ENCODE measurements at places on chromosomes 2 and 18.

GRCh38 chr2:1676091-1676912 lies 68.0 kb downstream of the PXDN start:
- no peak for DNase-seq

DNA sequence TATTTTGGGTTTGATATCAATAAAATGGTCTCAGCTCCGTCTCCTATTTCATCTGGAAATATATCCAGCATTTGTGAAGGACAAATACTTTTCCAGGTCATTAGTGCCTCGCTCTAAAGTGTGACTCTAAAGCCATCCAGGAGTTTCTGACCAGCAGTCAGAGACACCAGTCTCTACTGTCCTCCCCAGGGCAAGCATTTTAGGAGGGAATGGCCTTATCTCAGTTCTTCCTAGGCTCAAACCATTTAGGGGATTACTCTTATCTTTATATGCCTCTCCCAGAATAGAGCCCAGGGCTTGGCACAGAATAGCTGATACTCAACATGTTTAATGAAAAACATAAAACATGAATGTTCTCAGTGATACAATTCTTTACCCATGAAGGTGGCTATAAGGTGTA lies 187.6 kb downstream of the NAPG start:
- no peak for DNase-seq

GRCh38 chr2:27086090-27086723 lies 365 bp upstream of the KHK start:
- DNase-seq, result peak; percentile 95

- DNase-seq, result no peak
Observed at GRCh38 chr2:72920318-72921087, 3.2 kb downstream of the EMX1 start.

- DNase-seq, result no peak
Observed at GRCh38 chr2:160379399-160379798, 114.2 kb downstream of the RBMS1 start.

- DNase-seq, result no peak
Observed at GRCh38 chr2:113176696-113177355, 3.1 kb downstream of the PSD4 start.

DNA sequence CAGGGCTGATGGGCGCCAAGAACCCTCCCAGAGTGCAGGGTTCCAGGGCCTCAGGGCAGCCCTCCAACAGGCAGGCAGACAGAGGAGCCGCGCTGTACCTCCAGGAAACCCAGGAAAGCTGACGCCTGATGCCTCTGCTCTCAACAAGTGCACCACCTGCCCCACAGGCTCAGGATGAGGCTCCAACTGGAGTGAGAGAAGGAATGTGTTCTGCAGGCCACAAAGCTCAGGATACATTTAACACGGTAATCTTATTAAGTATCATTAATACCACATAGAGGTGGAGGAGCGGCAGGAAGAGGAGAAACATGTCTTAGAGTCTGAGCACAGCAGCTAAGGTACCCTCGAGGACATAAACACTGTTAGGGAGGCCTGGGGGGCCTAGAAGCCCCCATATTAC lies 155.9 kb upstream of the CAPN13 start:
- no peak for DNase-seq

DNA sequence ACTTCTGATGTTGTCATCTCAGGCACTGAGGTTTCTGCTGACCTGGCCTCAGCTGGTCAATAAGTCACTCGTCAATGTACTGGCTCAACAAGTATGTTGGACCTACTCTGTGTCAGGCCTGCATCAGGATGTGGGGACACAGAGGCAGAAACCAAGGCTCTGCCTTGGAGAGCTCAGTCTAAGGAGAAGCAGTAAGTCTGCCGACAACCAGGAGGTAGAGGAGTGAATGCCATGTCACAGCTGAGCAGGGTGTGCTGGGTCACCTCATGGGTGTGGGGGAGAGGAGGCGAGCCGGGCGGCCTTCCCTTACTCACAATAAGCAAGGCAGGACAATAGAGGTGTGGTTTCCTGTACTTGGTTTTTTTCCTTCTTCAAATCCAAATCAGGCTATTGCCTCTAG lies 75.8 kb downstream of the COLEC12 start:
- DNase-seq, result no peak

Data from putamen (tissue), 1 donor.